HFFc6 (cell line): ENCODE measurements at places on chromosomes 3 and 15. TPM values are rescaled to one million over a fixed set of nuclear protein-coding genes. Genes with fewer than 3 reads are reported as not detected.

DNA sequence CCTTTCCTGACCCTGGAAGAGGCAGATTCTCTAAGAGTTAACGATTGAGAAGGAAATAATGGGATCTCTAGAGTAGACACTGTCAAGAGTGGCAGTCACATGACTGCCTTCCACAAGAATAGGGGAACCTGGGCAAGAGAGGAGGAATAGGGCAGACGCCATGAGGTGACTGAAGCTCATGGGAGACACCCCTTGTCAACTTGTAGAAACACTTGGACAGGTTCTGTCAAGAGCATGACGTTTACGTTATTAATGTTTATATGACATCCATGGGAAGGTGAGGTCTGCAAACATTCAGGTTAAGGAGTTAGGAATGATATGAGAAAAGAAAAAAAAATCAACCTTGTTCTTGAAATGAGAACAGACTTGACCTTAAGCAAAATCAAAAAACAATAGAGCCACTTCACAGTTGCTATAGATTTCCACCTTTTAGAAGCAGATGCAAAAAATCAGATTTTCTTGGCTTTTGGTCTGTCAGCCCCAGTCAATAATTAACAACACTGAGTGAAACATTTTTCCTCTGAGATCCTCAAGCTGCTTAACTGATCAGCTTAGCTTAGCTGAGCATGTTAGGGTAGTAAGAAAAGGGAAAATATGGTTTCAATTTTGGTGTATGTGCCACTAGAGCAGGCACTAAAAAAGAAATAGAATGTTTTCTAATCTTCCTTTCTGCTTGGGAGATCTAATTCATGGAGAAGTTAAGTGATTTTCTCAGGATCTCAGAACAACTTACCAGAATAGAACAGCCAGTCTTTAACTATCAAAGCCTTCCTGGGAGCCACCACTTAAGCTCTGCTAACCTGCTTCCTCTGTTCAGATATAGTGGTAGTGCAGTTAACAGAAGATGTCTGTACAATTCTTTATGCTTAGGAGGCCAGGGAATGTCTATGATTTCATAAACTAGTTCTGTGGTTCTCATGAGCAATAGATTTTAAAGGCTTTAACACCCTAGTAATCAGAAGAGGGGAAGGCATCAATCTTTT lies 116.9 kb downstream of the B3GALNT1 start:
- H3K36me3 ChIP-seq, result no peaks in the 10 kb centered on the region
- no peak for DNase-seq
- H3K27me3 ChIP-seq, result no peaks in the 10 kb centered on the region; the same call in 1 of the 2 replicates
- H3K27ac ChIP-seq, result no peak overlapping the region
- H3K4me1 ChIP-seq, result no peaks in the 10 kb centered on the region

DNA sequence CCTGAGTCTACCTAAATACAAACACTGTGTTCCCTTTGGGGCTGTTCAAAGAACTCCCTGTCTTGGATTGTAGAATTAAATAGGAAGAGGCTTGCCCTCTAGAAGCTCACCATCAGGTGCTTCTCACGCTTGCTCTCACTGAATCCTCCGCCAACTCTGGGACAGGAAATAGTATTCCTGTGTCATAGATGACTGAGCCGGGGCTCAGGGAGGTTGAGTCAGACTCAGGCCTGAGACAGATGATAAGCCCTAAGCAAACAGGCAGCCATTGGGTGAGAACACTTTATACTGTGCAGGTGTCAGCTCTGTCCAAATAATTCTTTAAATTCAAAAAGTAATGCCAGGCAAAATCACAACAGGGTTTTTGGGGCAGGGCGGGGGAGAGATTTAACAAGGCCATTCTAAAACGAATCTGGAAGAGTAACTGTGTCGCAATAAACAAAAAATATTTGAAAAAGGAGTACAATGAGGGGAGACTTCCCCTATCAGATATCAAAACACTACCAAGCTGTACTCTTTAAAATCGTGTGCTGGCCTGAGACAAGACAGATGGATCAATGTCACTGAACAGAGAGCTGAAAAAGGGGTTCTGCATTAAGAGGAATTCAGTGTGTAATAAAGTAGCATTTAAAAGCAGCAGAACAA lies 59.0 kb downstream of the EPHB3 start:
- no peak overlapping the region for H3K4me3 ChIP-seq
- H3K27me3 ChIP-seq, result peaks cover 26% of the 10 kb centered on the region
- peaks cover 17% of the 10 kb centered on the region for H3K4me1 ChIP-seq
- H3K36me3 ChIP-seq, result no peaks in the 10 kb centered on the region
- H3K27ac ChIP-seq, result no peak overlapping the region
- peak; percentile 25 for DNase-seq

- no peak for DNase-seq
- H3K4me3 ChIP-seq, result no peak overlapping the region; the same call in 1 of the 2 replicates
- H3K27me3 ChIP-seq, result peaks cover 10% of the 10 kb centered on the region
Observed at GRCh38 chr3:172316758-172317157, 131.5 kb downstream of the GHSR start.

SEMA5B gene
- not detected in 2 replicates for total RNA-seq

TMEM207 gene
- not detected in 3 replicates for total RNA-seq

IL17RD gene
- total RNA-seq, result 0.13 TPM in 1 of 2 replicates, not detected in the other
